ENCODE measurements at places on chromosomes 3 and 15. TPM values are rescaled to one million over a fixed set of nuclear protein-coding genes. Genes with fewer than 3 reads are reported as not detected.

Gene CLEC3B
- 2.0 TPM for total RNA-seq

Gene AGTR1
- 2.9 TPM for total RNA-seq

Gene ARRDC4
- total RNA-seq = 9.2 TPM

Gene SEMA4B
- total RNA-seq = 28.3 TPM

Gene AADAC
- total RNA-seq = 11.3 TPM

Gene CPNE9
- total RNA-seq = not detected

Gene MME
- total RNA-seq = 789 TPM

Gene CKMT1B
- not detected for total RNA-seq

Gene PML
- total RNA-seq = 21.2 TPM

Gene SAXO2
- total RNA-seq = 0.65 TPM

Gene HRH1
- total RNA-seq = 37.0 TPM

Gene DZIP1L
- total RNA-seq = 29.4 TPM

Gene IL17RB
- not detected for total RNA-seq

Gene KY
- total RNA-seq = 0.28 TPM

Gene PRC1
- total RNA-seq = 21.9 TPM

Gene KCNMB3
- total RNA-seq = 1.1 TPM

Gene CCDC39
- total RNA-seq = not detected

Gene SCAANT1
- not detected for total RNA-seq

Gene CELF6
- total RNA-seq = under 0.01 TPM

Gene PIERCE2
- total RNA-seq = 1.8 TPM

Gene NAA80
- total RNA-seq = 1.7 TPM

Gene USP4
- total RNA-seq = 21.7 TPM

Gene GOLGA6A
- total RNA-seq = not detected

Gene CPLX3
- not detected for total RNA-seq

Gene C3orf20
- total RNA-seq = 0.09 TPM

Gene ATRIP
- total RNA-seq = 4.0 TPM

Gene FBXL2
- 9.8 TPM for total RNA-seq

Gene PDE12
- 14.1 TPM for total RNA-seq

Gene BSN
- total RNA-seq = under 0.01 TPM

Gene GOLGA8Q
- 1.3 TPM for total RNA-seq

Gene MYLK
- 191 TPM for total RNA-seq

Gene PTH1R
- 0.28 TPM for total RNA-seq

Gene GPR171
- not detected for total RNA-seq

Gene GCNT3
- 0.14 TPM for total RNA-seq

Gene PLD1
- 38.7 TPM for total RNA-seq

Gene EPHB1
- 0.28 TPM for total RNA-seq

Gene PLSCR2
- not detected for total RNA-seq

Gene INSYN1
- total RNA-seq = 5.1 TPM

Gene ZNF106
- total RNA-seq = 76.9 TPM

Gene PRTG
- total RNA-seq = 2.4 TPM

Gene ECE2
- total RNA-seq = not detected

Gene SGO1
- 0.57 TPM for total RNA-seq

Gene GREM1
- total RNA-seq = 307 TPM

Gene GOLGA6L7
- total RNA-seq = not detected

Gene GP5
- 0.14 TPM for total RNA-seq

Gene EBLN2
- total RNA-seq = 4.6 TPM

Gene ZFYVE19
- total RNA-seq = 20.1 TPM

Gene PRRT3
- total RNA-seq = 2.1 TPM

Gene LIPH
- total RNA-seq = not detected

Gene CCDC50
- 88.1 TPM for total RNA-seq

Gene TMC3
- total RNA-seq = not detected

Gene TMEM266
- 0.09 TPM for total RNA-seq

Gene DOCK3
- total RNA-seq = 0.09 TPM

Gene GOLGA6L9
- 1.4 TPM for total RNA-seq

Gene CA12
- total RNA-seq = 42.1 TPM

Measured in smooth muscle cell of bladder (primary cell).